ENCODE measurements at places on chromosomes 6 and 20.

- no peak for DNase-seq
These were observed 22.4 kb downstream of the SYNJ2 start for GRCh38 chr6:158003910-158004700.

GRCh38 chr6:106184629-106185028, 98.5 kb downstream of the PRDM1 start:
- DNase-seq: no peak

GRCh38 chr20:9172851-9173250, 104.0 kb downstream of the PLCB4 start:
- DNase-seq: no peak

DNA sequence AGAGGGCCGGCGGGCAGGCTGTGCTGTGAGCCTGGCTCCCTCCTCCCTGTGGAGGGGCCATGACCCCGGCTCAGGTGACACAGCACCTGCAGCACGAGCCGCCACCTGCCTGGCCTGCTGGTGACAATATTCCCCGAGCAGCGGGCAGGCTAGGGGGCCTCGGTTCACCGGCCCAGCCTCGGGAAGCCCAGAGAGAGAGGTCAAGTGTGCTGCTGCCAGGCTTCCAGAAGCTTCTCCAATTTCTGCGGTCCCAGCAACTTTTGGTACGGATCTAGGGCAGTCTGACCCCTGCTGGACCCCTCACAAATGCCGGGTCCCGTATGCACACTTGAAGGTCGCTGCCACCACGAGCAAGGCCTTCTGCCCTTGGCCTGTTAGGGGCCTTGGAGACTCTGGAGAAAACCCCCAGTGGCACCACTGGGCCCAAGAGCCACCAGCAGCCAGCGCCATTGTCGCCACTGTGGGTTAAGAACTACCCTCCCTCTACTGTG, 38.6 kb upstream of the NOL4L start:
- DNase-seq: no peak

- no peak for DNase-seq
These were observed 10.7 kb upstream of the VEGFA start for GRCh38 chr6:43759136-43759906.

GRCh38 chr6:140670021-140670420, 1295.6 kb upstream of the CITED2 start:
- no peak for DNase-seq

GRCh38 chr20:43710370-43711044, 16.3 kb downstream of the GTSF1L start:
- DNase-seq: no peak

GRCh38 chr6:129135451-129135850, 252.5 kb downstream of the LAMA2 start:
- DNase-seq: no peak

- DNase-seq: no peak
These were observed 30.5 kb downstream of the SLC22A23 start for GRCh38 chr6:3426091-3426926.

GRCh38 chr20:61885759-61886715, 179.6 kb downstream of the TAF4 start:
- DNase-seq: no peak

GRCh38 chr6:49325891-49326290, 137.2 kb downstream of the MMUT start:
- DNase-seq: no peak

- no peak for DNase-seq
These were observed 33.0 kb downstream of the PIM1 start for GRCh38 chr6:37202788-37203491.

DNA sequence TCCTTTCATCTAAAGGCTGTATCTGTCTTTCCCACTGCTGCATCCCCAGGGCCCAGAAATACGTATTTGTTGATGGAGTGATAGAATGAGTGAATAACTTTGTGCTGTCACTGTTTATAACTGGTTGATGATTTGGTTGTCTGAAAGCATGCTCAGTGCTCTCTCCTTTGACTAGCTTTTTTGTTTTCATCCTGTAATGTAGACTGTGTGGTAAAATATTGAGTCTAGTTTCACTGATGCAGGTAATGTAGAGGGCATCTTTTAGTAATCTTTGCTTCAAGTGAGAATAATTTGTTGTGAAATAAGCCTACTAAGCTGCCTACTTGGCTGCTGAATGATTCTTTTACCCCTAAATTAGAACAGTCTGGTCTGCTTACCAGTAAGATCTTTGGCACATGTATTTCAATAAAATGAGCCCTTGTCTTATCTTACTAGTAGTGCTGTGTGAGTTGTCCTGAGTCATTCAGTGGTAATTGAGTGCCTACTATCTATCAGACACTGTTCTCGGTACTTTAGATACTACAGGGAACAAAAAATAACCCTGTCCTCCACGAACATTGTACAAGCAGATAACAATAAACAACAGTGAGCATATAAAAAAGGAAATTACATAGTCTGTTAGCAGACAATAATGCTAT, 39.9 kb downstream of the MAPK14 start:
- DNase-seq: no peak

DNA sequence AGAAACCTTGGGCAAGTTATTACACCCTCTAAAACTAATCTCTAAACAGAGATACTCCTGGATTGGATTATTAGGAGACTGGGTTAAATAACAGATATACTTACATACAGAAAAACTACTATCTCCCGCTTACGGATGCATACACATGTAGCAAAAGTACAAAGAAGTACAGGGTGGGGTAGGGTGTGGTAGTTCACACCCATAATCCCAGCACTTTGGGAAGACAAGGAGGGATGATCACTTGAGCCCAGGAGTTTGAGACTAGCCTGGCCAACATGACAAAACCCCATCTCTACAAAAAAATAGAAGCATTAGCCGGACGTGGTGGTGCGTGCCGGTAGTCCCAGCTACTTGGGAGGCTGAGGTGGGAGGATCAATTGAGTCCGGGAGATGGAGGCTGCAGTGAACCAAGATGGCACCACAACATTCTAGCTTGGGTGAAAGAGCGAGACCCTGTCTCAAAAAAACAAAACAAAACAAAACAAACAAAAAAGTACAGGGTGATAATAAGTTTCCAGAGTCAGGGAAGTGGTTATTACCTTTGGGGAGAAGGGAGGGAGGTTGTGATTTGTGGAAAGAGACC, 8.1 kb downstream of the PIM1 start:
- DNase-seq: no peak

- no peak for DNase-seq
These were observed 63.3 kb upstream of the ZNF133 start for GRCh38 chr20:18224968-18225568.

- no peak for DNase-seq
These were observed 36.4 kb upstream of the UTRN start for GRCh38 chr6:144248476-144249301.

- DNase-seq: no peak
These were observed 130.7 kb downstream of the RNASET2 start for GRCh38 chr6:166825553-166826145.

DNA sequence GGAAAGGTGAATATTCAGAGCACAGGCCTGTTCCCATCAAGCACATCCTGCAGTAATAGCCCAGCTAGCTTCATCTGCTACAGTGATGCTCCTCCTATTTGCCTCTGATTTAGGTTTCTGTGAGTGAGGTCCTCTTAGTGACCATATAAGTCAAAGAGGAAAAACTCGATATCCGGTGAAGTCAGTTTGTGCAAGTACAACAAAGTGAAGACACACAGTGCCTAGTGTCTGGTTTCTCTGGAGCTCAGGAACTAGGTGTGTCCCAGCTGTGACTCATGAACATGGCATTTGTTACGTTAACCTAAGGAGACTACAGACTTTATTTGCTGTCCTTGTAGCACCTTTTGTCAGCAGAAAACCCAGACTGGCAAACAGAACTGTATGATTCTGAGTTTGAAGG, 33.9 kb downstream of the EDN1 start:
- DNase-seq: no peak

DNA sequence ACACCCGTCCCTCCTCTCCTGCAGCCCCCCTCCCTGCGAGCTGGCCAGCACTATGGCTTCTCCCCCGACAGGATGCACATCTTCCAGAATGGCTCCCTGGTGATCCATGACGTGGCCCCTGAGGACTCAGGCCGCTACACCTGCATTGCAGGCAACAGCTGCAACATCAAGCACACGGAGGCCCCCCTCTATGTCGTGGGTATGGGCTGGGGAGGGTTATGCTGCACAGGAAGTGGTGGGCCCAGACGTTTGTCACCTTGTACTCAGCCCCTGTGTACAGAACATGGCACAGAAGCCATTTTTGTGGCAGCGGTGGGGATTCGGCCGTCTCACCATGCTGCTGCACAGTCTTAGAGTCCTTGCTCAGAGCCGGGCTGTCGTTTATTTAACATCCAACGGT, 29.0 kb upstream of the SRF start:
- no peak for DNase-seq

DNA sequence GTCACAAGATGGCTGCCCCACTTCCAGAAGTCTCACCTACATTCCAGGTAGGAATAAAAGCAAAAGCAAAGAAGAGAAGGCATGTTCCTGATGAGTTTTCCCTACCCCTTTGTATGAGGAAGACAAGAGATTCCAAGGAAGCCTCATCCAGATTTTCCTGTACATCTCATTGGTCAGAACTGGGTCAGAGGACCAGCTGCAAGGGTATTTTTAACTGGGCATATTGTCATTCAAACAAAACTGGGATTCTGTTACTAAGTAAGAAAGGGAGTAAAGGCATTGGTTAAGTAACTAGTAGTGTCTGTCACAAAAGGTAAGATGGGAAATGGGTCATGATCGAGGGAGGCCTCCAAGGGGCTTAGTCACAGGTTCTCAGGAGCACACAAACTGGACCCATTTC, 28.2 kb upstream of the RIMS4 start:
- DNase-seq: no peak

DNA sequence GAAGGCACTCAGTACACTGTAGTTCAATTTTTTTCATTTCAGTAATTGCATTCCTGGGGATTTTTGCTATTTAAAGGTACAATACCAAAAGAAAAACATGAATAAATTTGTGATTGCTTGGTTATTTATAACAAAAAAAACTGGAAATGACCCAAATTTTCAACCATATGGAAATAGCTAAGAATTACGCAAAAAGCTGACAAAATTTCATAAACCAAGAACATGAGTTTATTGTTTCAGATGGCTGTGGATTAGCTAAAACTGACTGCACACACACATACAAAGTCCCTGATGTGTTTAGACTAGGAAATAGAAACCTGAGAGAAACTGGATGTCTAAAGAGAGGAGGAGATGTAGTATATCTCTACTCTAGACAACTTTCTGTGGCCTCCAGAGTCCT, 718.4 kb upstream of the CHD6 start:
- DNase-seq: no peak

GRCh38 chr6:7917729-7918128, 7.1 kb upstream of the TXNDC5 start:
- no peak for DNase-seq

GRCh38 chr6:30450909-30451841, 38.1 kb upstream of the HLA-E start:
- DNase-seq: no peak

DNA sequence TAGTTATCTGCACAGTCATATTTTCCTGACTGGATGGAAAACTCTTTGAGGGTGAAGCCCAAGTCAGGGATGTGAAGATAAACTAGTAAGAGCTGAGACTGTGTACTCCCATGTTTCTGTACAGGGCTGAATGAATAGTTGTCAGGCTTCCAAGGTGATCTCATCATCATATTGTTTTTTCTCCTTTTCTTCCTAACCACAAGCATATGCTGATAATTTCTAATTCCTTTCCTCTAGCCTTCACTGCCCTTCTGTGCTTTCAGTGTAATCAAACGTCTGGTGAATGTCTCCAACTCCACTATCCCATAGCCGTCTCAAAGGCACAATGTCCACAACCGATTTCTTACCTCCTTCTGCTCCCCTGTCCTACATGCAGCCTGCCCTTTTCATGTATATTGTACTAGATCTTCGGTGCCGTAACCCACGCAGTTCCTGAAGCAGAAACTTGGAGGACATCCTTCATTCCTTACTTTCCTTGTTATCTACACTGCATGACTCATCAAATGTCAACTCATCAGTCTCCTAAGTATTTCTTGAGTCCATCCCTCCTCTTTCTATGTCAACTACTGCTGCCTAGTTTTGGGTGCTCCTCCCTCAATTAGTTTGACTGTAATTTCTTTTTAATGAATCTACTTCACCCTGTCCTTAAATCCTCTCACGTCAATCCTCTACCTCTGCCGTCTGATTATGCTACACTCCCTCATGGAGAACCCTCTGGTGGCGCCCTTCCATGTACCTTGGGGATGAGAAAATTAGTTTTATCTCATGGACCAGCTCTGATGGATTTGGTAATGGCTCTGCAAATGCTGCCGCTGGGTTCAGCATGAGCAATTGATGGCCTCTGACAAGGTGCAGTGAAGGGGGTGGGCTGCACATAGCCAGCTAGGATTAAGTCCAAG, 21.9 kb downstream of the NCOA7 start:
- DNase-seq: no peak

GRCh38 chr6:149234051-149234962, 83.2 kb upstream of the TAB2 start:
- peak; percentile 38 for DNase-seq

DNA sequence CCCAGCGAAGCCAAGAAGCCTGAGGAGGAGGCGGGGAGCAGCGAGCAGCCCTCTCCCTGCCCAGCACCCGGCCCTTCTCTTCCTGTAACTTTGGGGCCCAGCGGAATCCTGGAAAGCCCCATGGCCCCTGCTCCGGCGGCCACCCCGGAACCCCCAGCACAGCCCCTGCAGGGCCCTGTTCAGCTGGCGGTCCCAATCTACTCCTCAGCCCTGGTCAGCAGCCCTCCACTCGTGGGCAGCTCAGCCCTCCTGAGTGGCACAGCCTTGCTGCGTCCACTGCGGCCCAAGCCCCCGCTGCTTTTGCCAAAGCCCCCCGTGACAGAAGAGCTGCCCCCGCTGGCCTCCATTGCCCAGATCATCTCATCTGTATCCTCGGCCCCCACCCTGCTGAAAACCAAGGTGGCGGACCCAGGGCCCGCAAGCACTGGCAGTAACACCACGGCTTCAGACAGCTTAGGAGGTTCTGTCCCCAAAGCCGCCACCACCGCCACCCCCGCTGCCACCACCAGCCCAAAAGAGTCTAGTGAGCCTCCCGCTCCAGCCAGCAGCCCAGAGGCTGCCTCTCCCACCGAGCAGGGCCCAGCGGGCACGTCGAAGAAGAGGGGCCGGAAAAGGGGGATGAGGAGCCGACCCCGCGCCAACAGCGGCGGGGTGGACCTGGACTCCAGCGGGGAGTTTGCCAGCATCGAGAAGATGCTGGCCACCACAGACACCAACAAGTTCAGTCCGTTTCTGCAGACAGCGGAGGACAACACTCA, 81.9 kb downstream of the SSR1 start:
- DNase-seq: no peak

- DNase-seq: no peak
These were observed 66.4 kb upstream of the PRL start for GRCh38 chr6:22363166-22363713.

DNA sequence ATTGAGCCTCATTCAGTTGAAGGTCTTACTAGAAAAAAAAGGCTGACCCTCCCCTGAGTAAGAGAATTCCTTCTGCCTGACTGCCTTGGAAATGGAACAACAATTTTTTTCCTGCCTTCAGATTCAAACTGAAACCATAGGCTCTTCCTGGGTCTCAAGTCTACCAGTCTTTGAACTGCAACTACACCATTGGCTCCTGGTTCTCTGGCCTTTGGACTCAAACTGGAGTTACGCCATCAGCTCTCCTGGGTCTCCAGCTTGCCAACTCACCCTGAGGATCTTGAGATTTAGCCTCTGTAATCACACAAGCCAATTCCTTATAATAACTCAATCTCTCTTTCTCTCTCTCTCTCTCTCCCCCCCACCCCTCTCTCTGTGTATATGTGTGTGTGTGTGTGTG, 36.0 kb upstream of the SNX9 start:
- no peak for DNase-seq
